ENCODE measurements at places on chromosomes 2 and 18. TPM values are rescaled to one million over a fixed set of nuclear protein-coding genes. Genes with fewer than 3 reads are reported as not detected.

Gene C2orf66
- total RNA-seq: not detected

DNA sequence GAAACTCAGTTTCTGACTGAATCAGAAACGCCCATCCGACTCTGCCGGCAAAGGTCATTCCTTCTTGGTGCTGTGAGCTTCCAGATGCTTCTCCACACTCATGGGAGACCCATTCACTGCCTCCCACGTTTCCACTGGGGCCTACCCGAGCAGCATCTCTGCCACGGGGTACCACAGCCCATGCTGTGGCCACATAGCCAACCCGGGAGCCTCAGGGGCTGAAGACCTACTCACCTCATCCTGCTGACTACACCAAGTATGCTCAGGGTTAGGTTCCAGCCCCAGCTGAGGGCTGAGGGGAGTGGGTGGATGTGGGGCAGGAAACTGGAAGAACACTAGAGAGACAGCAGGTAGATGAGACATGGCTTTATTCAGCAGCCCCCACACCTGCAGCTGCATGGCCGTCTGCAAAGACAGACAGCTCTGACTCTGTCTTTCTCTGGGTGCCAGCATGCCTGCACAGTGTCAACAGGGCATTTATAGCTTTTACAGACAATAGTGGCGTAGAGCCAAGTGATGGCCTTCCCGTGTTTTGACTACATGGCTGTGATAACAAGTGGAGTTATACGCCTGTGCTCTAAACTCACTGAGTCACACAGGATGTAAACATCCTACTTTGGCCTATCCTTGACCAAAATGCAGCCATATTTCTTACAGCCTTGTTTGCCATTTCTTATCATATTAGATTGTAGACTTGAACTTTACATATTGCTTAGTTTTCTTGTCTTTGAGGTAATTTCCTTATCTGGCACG, 16.5 kb upstream of the KLHL23 start:
- DNase-seq: peak; percentile 43

Gene IL36RN
- not detected for total RNA-seq

DNA sequence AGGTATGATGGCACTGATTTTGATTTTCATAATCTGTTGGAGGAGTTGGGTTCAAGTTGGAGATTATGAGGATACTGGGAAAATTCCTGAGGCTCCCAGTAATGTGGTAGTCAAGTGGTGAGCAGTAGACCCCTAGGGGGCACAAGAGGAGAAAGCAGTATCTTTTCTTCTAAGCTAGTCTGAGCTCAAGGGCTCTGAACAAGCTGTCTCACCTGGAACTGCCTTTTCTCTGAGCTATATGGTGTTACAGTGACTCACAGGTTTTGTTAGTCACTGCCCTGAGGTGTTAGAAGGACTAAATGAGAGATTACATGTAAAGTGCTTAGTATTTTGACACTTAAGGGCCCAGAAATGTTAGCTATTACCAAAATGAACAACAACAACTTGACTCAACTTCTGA, 42.2 kb downstream of the CD302 start:
- peak; percentile 89 for DNase-seq

- no peak for DNase-seq
These were observed 73.8 kb downstream of the RPRM start for GRCh38 chr2:153404792-153405191.

- DNase-seq: peak; percentile 48
These were observed 64.1 kb upstream of the NDUFV2 start for GRCh38 chr18:9038277-9038871.

- DNase-seq: no peak
These were observed 32.7 kb downstream of the ARHGAP25 start for GRCh38 chr2:68767031-68767961.

DNA sequence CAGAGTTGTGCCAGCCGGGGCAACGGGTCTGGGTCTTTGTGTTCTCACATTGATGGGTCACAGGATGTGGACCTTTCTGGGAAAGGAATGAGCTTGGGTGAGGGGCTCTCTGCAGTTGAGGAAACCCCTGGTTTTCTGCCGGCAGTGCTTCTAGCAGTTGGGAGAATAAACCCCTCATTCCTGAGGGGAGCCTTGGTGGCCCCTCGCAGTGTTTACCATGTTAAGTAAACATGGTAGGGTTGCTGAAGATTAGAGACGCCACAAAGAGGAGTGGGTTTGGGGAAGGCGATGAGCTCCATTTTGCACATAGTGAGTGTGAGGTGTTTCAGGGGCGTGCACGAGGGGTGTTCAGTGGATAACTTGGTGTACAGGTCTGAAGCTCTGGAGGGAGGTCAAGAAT, 27.7 kb upstream of the PUM2 start:
- DNase-seq: no peak

- DNase-seq: peak; percentile 20
These were observed 42.6 kb upstream of the ROCK2 start for GRCh38 chr2:11387100-11387390.

DNA sequence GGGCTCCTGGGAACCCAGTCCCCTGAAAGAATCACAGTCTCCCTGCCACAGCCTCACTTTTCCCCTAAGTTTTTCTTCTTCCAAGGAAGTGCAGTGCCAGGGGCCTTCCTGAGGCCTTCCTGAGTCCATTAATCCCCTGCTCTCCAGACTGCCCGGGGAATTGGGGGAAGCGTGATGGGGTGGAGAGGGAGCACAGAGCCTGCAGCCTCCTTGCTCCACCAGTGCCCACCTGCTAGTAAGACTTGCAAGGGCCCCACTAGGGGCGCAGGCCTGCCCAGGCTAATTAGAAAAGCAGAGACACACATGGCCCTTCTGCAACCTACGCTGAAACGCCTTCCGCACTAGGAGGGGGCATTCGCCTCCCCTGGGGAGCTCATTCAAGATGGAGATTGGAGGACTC, 110.6 kb downstream of the MRO start:
- no peak for DNase-seq

DNA sequence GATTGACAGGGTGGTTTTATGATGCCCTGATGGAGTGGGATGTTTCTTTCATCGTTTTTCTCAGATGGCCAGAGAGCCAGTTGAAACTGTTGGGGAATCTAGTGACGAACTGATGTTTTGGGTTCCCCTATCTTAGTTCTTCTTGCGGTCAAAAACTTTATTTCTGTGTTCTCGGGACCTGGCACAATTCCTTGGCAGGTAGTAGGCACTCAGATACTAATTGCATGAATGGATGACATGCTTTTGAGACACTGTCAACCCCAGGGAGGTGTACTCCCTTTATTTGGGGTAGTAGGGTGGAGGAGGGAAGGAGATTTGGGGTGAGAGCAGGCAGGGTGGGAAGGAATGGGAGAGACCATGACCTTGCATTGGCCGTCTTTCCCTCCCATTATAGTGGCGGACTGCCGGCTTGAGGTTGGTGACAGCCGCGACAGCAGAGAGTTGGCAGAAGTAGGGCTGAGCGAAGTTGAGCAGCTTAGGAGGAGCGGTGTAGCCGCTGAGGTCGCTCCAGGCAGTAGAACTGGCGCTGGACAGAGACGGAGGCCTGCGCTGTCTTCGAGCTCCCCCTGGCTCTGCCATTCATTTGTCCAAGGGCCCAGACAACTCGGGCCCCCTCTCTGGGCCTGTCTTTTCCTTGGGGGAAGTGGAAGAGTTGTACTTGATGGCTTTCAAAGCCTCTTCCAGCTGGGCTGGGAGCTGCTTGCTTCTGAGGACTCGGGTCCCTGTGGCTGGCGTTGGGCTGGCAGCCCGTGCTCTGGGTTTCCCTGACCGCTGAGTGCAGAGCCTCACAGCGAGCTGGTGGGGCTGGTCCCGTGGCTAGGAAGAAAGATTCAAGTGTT, 2.6 kb downstream of the TET3 start:
- no peak for DNase-seq

DNA sequence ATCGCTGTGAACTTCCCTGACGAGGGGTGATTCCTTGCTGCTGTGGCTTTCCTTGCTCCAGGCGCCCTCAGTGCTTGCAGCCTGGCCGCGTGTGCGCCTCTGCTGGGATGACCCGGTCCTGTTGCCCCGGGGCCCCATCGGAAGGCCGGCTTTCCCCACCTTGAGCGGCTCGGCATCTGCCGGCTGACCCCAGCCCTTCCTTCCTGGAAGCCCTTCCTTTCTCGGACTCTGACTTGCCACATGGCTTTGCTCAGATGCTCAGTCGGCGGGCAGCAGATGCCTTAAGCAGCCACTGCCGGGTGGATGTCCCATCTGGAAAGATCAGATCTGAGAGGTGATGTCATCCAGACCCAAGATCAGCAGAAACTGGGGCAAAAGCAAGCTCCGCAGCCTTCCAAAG, 100.5 kb upstream of the ODC1 start:
- no peak for DNase-seq

Gene RTP5
- not detected for total RNA-seq

DNA sequence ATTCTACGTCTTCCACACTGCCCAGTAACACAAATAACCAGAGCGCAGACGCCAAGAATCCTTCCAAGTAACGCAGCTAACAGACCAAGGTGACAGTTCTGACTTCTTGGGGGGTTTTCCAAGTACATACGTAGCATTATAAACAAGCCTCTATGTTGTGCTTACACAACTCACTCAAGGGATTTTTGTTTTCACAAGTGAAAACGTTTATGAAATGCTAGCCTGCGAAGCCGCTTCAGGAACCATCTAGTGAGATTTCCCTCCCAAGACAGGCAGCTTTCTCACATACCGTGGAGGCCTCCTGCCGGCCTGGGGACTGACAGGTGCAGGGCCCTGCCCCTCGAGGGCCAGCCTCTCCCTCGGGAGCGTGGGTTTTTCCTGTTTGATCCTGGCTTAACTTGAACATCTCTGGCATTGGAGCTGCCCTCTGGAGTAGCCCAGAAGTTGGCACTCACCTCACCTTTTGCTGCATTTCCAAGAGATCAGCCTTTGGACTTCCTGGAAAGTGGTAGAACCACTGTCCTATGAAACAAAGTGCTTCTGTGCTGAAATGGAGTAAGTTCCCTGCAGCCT, 151.1 kb downstream of the MBP start:
- DNase-seq: no peak

DNA sequence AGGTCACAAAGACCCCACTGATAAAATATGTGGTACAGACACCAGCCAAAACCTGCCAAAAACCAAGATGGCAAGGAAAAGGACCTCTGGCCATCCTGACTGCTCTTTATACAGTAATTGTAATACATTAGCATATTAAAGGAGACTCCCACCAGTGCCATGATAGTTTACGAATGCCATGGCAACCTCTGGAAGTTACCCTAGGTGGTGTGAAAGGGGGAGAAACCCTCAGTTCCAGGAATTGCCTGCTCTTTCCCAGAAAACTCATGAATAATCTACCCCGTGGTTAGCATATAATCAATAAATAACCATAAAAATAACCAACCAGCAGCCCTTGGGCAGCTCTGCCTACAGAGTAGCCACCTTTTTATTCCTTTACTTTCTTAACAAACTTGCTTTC, 129.8 kb upstream of the EPB41L3 start:
- DNase-seq: no peak

Gene ACTR1B
- total RNA-seq: 39.4 TPM

Gene RND3
- total RNA-seq: 187 TPM

Gene SERPINB8
- total RNA-seq: 27.5 TPM

Gene TEKT4
- not detected for total RNA-seq
